ENCODE measurements at places on chromosomes 11 and 22. TPM values are rescaled to one million over a fixed set of nuclear protein-coding genes. Genes with fewer than 3 reads are reported as not detected.

Gene RBFOX2
- 193 TPM for total RNA-seq

Gene PTPRCAP
- 0.84 TPM for total RNA-seq

Gene FZD4
- 40.5 TPM for total RNA-seq

Gene NUDT8
- total RNA-seq: 4.7 TPM

Gene RASL10A
- 1.5 TPM for total RNA-seq

Gene IGLL1
- total RNA-seq: 0.13 TPM

Gene NEU3
- 20.5 TPM for total RNA-seq

Gene FREY1
- 0.35 TPM for total RNA-seq

Gene MTFP1
- total RNA-seq: 8.2 TPM

Gene SELENOM
- 35.1 TPM for total RNA-seq

Gene MAPK8IP2
- total RNA-seq: 0.22 TPM

Gene PNPLA2
- total RNA-seq: 9.0 TPM

Gene RASSF10
- 0.35 TPM for total RNA-seq

Gene MEN1
- 7.5 TPM for total RNA-seq

Gene PYGM
- 165 TPM for total RNA-seq

Gene ASPHD2
- total RNA-seq: 1.2 TPM

Gene KDM2A
- total RNA-seq: 32.1 TPM

Gene INPP5J
- 0.35 TPM for total RNA-seq

Gene SHISAL1
- total RNA-seq: 13.1 TPM

Gene CHRM1
- 0.04 TPM for total RNA-seq

Gene ABCG4
- 0.13 TPM for total RNA-seq

Gene P2RY6
- total RNA-seq: 0.53 TPM

Gene GDPD4
- 0.13 TPM for total RNA-seq

Gene ARVCF
- total RNA-seq: 62.5 TPM

Gene FOLR1
- 3.6 TPM for total RNA-seq

Gene CRYAB
- 226 TPM for total RNA-seq

Gene CCDC157
- 0.89 TPM for total RNA-seq

Gene MMP13
- total RNA-seq: 0.04 TPM

Gene SYCE3
- not detected for total RNA-seq

Gene MUC6
- total RNA-seq: not detected

Gene THRSP
- total RNA-seq: 0.13 TPM

Gene OSM
- total RNA-seq: 0.22 TPM

Gene ALDH3B2
- total RNA-seq: 0.09 TPM

Gene DGKZ
- 42.5 TPM for total RNA-seq

Gene XKR3
- total RNA-seq: not detected

Gene CYTH4
- 6.5 TPM for total RNA-seq

Gene ACR
- total RNA-seq: 0.09 TPM

Gene HBB
- 755 TPM for total RNA-seq

Gene GPR137
- 7.7 TPM for total RNA-seq

Gene KCNQ1OT1
- 10.8 TPM for total RNA-seq

Gene FOSL1
- not detected for total RNA-seq

Gene BLID
- total RNA-seq: 1.2 TPM

Gene TEX12
- 0.22 TPM for total RNA-seq
